ENCODE measurements at places on chromosomes 7 and 10.

DNA sequence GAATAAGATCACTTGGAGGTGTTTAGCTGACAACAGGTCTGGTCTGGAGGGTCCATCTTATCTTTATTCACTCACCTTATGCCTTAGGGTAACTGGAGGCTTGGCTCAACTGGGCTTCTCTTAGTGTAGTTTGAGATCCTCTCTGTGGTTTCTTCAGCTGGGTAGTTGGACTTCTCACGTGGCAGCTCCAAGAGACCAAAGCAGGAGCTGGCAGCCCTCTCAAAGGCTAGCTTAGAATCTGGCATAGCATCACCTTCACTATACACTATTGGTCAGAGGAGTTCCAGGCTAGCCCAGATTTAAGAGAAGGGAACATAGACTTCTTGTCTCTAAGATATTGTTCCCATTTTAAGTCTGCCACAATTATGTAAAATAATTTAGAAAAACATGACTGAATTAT, 16.4 kb downstream of the ADK start:
- no peak for DNase-seq

GRCh38 chr10:42707234-42707633, 68.9 kb upstream of the ZNF33B start:
- DNase-seq, result no peak

- DNase-seq, result no peak
These were observed 73.5 kb upstream of the RSU1 start for GRCh38 chr10:16890691-16891090.

GRCh38 chr7:71472962-71473361, 341.0 kb downstream of the GALNT17 start:
- no peak for DNase-seq

- peak; percentile 46 for DNase-seq
These were observed 165.1 kb downstream of the GLRX3 start for GRCh38 chr10:130301021-130301892.

DNA sequence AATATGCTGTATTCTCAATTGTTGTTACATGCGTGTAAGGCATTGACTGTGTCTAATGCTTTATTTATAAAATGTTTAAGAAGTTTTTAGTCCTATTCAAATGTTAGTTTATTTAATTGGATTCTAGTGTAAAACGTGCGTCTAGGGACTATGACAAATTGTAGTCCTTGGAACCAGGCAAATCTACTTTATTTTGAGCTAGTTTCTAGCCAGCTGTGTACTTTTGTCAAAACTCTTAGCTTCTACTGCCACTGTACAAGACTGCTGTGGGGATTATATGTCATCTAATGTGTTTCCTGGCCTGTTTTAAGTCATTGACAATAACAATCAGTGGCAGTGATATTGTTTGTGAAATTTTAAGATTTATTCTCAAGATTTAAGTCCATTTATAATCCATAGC, 220.5 kb upstream of the SEMA3D start:
- no peak for DNase-seq

- DNase-seq, result no peak
These were observed 13.9 kb upstream of the ATP6V0E2 start for GRCh38 chr7:149859876-149860275.

GRCh38 chr10:118986815-118987790, 42.4 kb upstream of the NANOS1 start:
- DNase-seq, result no peak

GRCh38 chr10:126352453-126352852, 35.8 kb downstream of the ADAM12 start:
- DNase-seq, result no peak

GRCh38 chr10:27998954-27999275, at the start of gene ODAD2:
TSS of gene ODAD2 (minus strand) at chr10:27999079. CDS start at chr10:27995142, 3,937 bp downstream.
- DNase-seq, result no peak

DNA sequence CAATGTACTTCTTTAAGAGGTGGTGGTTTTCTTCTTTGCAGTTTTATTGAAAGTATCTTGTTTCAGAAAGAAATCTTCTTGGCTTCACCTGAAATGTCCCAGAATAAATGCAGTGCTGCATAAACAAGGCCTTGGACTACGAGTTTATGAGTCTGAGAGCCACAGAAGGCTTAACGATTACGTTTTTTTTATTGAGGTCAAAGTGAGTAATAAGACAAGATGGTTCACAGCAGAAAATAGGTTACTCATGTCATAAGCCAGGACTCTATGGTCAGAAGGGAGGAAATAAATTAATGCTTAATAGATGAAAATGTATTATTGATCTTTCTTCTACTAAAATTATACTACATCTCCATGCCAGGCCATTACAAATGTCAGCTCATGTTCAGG, 13.7 kb upstream of the NPTX2 start:
- DNase-seq, result no peak

DNA sequence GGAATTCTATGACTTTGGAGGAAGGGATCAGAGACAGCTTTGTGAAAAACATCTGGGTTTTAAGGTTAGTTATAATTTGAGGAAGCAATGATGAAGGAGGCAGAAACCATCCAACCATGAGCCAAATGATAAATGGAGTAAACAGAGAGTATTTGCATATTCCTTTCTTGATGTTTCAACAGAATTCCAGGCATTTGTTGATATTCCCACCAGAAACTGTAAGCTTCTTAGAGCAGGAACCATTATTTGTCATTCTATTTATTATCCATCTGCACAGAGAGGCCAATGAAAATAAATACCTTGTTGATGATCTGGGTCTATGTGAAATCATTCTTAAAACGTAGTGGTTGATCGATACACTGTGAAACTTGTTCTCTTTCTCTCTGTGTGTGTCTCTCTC, 715.3 kb downstream of the INHBA start:
- no peak for DNase-seq

DNA sequence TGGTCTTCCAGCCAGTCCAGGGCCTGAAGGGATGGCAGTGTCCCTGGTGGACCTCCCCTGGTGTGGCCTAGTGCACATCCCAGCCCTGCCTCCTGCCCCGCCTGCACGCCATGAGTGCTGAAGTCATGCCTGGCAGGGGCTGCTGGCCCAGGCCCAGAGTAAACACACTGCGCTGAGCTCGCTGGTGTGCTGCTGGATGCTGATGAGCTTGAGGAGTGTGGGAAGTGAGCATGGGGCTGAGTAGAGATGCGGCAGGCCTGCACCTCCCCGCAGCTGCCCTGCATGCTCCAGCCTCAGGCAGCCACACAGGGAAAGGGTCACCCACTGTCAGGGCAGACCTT, 43.2 kb downstream of the HTRA1 start:
- no peak for DNase-seq

- DNase-seq, result no peak
These were observed 173.4 kb upstream of the SHH start for GRCh38 chr7:155985518-155986250.

DNA sequence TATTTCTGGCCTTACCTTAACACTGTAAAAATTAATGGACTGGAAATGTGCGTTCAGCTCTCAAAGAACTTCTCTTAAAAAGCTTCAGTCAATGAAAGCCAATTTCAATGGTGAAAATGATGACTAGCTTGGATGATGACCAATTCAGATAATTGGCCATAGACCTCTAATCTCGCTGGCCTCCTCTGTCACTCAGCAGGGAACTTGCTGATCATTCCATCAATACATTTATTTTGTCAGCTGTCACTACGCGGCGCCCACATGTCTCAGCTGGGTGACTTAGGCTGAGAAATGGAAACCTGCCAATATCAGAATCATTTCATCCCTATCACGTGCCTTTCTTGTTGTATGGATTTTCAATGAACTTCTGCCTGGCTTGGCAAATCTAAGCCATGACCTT, 673.0 kb upstream of the AUTS2 start:
- DNase-seq, result no peak

GRCh38 chr7:99116144-99116543, 27.8 kb downstream of the SMURF1 start:
- no peak for DNase-seq

- DNase-seq, result no peak
These were observed 3.9 kb upstream of the ITGB1 start for GRCh38 chr10:32961895-32962369.

DNA sequence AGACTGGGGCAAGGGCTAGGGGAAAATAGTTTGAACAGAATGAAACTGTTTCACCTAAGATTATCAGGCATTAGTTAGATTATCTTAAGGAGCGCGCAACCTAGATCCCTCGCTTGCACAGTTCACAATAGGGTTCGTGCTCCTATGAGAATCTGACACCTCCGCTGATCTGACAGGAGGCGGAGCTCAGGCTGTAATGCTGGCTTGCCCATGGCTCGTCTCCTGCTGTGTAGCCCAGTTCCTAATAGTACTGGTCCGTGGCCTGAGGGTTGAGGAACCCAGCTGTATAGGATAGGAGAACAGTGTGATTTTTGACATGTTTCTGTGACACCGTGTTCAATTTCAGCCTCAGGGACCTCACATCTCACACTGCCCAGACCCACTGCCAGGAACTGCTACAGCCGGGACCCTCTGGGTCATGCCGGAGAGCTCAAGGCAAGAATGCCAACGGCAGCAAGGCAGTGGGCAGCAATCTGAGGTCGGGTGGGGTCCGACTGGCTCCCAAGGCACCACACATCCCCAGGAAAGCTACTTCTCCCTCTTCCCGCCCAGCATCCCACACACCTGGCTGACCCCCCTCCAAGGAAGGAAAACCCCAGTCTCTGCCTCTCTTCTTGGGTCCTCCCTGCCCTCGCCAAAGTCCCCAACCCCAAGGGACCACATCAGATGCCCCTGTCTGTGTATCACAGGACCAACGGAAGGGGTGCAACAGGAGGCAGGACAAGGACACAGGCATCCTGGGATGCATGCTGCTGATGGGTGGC, 31.7 kb downstream of the CAMK2B start:
- peak; percentile 2 for DNase-seq

GRCh38 chr7:1239803-1240516, 7.3 kb downstream of the UNCX start:
- no peak for DNase-seq

DNA sequence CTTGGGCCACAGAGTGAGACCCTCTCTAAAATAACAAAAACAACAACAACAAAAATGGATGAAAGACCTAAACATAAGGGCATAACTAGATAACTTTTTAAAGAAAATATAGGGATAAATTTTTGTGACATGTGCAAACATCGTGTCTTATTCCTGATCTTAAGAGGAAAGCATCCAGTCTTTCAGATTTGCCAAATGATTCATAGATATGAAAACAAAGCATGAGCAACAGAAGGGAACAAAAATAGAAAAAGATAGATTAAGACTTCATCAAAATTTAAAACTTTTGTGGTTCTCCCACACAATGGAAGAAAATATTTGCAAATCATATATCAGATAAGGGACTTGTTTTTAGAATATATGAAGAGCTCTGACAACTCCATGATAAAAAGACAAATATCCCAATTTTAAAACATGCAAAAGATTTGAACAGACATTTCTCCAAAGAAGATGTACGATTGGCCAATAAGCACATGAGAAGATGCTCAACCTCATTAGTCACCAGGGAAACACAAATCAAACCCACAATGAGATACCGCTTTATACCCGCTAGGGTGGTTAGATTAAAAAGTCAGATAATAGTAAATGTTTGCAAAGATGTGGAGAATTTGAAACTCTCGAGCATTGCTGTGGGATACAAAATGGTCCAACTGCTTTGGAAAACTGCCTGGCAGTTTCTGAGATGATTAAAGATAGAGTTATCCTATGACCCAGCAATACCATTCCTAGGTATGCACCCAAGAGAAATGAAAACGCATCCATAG, 20.3 kb downstream of the PPIF start:
- no peak for DNase-seq

GRCh38 chr7:23443974-23444373, 26.3 kb downstream of the IGF2BP3 start:
- no peak for DNase-seq

GRCh38 chr10:92867235-92867634, 18.9 kb downstream of the EXOC6 start:
- no peak for DNase-seq

- DNase-seq, result no peak
These were observed 111.6 kb downstream of the ARHGAP22 start for GRCh38 chr10:48493083-48493871.

DNA sequence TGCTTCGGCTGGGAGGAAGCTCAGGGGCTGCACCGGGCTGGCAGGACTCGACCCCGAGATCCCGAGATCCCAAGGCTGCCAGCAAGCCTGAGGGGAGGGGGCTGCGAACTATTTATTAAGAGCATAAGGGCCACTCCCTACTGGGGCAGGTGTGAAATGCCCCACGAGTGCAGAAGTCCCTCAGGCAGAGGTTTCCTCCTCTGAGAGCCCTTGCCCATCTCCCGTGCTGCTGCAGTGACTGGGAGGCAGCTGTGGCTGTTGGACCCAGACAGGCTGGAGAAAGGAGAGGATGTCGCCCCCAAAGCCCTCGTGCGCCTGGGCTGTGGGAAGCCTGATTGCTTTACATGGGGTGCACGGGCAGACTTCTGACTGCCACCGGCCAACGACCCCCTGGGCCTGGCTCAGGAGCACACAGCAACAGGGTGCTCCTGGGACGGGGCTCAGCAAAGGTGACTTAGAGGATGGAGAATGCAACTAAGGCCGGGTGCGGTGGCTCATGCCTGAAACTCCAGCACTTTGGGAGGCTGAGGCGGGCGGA, 39.8 kb downstream of the RGS10 start:
- no peak for DNase-seq

DNA sequence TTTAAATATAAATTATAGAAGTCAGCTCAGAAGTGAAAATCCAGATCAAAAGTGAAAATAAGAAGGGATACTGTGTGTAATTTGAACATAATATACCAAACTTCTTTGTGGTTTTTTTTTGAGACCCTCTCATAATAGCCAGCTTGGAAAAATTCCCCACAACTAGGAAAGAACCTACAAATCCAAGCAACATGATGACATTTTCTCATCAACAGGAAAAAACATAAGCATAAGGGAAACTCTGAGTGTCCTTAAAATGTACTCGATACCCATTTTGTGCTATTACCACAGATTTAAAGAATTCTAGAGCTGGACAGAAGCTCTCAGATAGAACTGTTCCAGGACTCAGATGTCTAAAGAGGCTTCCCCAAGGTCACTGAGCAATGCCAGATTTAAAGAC, 214.8 kb upstream of the KLF14 start:
- DNase-seq, result no peak

- DNase-seq, result no peak
These were observed 188.9 kb downstream of the GRID1 start for GRCh38 chr10:86177537-86178155.

GRCh38 chr10:4947039-4947634, 16.1 kb upstream of the AKR1C1 start:
- DNase-seq, result no peak

- DNase-seq, result no peak
These were observed 185.1 kb upstream of the NEBL start for GRCh38 chr10:21082206-21082605.

- DNase-seq, result no peak
These were observed 191.8 kb downstream of the PTPRN2 start for GRCh38 chr7:158395780-158396278.

DNA sequence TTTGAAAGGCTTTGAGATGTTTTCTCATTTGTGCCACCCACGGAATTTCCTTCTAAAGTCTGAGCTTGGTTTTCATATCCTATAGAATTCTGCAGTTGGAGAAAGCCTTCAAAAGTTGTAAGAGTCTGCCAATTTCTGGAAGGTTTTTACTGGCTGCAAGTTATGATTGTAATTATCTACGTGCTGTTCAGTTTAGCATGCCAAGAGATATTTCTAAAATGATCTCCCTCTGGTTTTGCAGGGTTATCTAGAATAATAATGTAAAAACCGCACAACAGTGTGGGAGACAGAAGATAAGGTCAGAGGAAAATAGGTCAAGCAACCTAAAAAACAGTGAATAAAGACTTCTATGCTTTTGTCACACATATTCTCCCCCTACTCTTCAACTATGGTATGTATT, 69.3 kb downstream of the MTERF1 start:
- no peak for DNase-seq

- DNase-seq, result no peak
These were observed 50.6 kb downstream of the NPY start for GRCh38 chr7:24334627-24335026.

- peak; percentile 27 for DNase-seq
These were observed 584 bp upstream of the ZMIZ1 start for GRCh38 chr10:79068203-79068561.

GRCh38 chr10:107540981-107541380, 376.5 kb upstream of the SORCS1 start:
- no peak for DNase-seq
